Mammary epithelial cell (primary cell): ENCODE measurements at places on chromosomes 5 and 9. TPM values are rescaled to one million over a fixed set of nuclear protein-coding genes. Genes with fewer than 3 reads are reported as not detected.

GRCh38 chr5:18736051-18736398, 1101.8 kb downstream of the TAF11L14 start:
- no peak for DNase-seq

DNA sequence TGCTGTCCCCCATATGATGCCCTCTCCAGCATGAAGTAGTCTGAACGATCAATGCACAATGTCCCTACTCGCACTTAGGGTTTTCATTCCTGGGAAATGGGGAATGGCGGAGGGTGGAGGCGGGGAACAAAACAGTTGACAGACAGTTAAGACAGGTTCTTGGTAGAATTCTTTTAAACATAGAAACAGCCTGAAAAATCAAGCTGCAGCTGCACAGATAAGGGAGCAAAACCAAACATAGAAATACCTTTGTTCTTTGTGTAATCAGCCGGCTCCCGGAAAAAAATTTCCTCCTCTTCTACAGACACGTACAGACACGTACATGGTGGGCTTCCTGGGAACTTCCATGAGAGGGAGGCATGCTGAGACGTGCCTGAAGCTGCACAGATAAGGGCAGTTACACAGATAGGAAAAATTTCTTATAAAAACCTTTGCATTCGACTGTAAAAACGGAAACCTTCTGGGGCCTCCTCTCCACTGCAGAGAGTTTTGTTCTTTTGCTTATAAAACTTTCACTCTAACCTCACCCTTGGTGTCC, 662.4 kb upstream of the PTPRD start:
- peak; percentile 3 for DNase-seq

Gene RAB3C
- not detected in 2 replicates for total RNA-seq

- no peak for DNase-seq
Measured at GRCh38 chr9:89046832-89047231, 55.6 kb downstream of the S1PR3 start.

- peak; percentile 93 for DNase-seq
Measured at GRCh38 chr5:160315968-160316367, 3.6 kb upstream of the CCNJL start.

Gene SOX30
- not detected for total RNA-seq

DNA sequence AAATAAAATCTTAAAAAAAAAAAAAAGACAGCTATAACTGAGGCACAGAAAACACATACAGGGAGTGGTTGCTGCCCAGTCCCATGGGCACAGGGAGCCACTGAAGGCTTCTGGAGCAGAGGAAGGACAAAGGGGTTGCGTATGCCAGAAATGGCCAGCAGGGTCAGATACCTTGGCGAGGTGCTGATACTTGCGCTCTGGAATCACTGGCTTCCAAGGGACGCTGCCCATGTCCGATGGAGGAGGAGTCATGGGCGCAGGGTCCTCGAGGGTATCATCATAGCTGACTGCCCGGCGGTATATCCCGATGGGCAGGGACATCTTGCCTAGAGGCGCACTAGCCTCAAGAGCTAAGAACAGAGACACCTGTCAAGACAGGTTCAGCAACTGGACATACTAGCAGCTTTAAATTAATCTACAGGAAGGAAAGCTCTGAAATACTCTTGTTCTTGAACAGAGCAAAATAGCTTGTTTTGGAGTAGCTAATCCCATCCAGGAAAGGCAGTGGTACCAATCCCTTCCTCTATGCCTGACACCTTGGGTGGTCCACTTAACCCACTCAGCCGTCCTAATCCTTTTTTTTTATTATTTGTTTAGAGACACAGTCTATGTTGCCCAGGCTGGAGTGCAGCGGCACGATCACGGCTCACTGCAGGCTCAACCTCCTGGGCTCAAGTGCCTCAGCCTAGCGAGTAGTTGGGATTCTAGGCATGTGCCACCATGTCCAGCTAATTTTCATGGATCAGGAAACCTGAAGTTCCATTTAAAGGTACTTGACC, 6.0 kb downstream of the KIAA1191 start:
- DNase-seq, result no peak

Gene CCDC192
- total RNA-seq, result not detected

Gene NR3C1
- total RNA-seq, result 62.8 TPM
